ENCODE measurements at places on chromosomes 16 and 17.
A peak's percentile ranks its signal among the peaks of the same experiment; 100 is the strongest.

DNA sequence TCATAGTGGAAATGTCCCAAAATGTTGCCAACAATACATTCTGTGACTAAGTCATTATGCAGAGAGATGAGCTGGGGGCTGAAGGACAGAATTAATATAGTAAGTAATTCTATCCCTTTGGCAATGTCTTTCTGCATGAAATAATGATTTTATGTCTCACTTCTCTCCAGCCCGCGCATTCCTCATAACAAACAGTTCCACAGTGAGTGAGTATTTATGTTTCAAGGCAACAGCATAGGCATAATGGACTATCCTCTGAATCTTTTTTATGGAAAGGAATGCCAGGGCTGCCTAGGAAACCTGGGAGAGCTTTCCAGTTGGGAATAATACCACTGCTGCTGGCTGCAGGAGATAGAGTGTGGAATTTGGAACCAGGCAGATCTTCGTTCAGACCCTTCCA lies 477.7 kb downstream of the HS3ST4 start:
- DNase-seq = no peak

DNA sequence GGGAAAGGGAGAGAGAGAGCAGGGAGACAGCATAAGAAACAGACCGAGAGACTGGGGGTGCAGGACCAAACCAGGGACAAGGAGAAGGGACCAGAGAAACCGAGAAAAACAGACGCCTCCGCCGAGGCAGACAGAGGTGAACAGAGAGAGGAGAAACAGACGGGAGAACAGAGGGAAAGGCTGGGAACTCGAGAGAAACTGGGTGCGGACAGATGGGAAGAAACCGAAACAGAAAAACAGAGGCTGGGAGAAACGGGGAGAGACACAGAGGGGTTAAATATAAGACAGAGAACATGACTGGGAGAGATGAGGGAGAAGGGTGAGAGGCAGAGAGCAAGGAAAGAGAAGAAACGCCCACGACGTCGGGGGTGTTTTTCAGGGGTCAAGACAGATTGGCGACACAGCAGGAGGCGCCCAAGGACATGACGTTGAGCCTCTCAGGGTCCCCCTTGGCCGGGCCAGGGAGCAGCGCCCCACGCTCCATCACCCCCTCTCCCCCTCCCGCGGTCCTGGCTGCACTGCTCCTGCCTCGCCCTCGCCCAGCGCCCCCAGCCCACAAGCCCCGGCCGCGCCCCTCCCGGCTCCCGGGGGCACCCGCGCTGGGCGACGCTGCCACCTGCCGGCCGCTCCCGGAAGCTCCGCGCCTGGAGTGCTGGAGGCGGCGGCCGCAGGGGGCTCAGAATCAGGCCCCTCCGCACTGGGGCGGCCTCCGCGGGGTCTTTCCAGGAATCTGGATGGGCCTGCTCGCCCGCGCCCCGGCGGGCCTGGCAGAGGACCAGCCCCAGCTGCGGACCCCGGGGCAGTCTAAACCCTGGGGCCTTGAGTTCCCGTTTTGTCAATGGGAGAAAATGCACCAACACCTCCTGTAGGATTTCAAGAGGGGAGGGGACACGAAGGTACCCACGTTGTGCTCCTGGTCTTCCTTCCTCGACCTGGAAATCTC lies 1.3 kb upstream of the TMEM92 start:
- peak; percentile 52 for DNase-seq

- no peak for DNase-seq
Observed at GRCh38 chr16:56022818-56023217, 147.6 kb upstream of the CES5A start.

DNA sequence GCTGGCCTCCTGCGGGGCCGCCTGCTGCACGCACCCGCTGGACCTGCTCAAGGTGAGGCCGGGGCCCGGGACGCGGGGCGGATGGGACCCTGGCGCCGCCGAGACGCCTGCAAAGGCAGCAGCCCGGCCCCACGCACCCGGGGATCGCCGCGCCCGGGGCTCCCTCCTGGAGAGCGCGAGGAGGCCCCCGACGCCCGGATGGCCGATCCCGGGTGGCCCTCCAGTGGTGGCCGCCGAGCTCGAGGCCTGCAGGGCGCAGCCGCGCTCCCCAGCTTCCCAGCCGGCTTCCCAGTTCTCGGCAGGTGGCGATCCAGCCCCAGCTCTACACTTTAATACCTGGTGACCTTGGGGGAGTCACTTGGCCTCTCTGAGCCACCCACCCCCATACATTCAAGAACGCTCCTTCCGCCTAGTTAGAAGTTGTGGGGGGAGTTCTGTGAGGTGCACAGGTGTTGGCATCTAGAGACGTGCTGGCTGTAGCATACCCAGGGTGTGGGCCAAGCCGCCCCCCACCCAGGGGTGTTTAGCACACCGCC lies 452 bp downstream of the SLC25A10 start:
- DNase-seq = no peak

DNA sequence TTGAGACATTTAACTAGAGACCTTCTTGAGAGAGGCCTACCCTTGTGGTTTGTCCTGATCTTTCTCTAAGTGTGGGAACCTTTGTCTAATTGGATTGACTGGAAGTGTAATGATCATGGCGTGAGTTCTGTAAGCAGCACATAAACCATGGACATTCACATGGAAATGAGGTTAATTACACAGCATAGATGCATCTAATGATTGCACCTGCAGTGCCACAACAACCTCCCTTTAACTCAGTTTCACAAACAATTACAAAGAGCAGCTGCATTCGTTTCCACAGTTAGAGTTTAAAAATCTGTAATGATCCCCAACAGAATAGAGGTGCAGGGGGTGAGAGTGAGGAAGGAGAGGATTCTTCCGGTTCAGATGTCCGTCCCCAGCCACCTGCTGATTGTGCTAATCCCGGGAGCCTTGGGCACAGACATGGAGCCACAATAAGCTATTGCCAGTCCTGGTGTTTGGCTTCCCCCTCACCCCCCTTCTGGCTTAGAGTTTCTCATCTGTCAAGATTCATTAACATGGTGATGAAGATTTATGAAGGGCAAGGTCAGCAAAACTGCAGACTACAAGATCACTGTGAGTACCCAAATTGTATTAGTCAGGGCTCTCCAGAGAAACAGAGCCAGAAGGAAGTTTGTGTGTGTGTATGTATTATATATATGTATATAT lies 659.2 kb upstream of the SOX9 start:
- DNase-seq = no peak

DNA sequence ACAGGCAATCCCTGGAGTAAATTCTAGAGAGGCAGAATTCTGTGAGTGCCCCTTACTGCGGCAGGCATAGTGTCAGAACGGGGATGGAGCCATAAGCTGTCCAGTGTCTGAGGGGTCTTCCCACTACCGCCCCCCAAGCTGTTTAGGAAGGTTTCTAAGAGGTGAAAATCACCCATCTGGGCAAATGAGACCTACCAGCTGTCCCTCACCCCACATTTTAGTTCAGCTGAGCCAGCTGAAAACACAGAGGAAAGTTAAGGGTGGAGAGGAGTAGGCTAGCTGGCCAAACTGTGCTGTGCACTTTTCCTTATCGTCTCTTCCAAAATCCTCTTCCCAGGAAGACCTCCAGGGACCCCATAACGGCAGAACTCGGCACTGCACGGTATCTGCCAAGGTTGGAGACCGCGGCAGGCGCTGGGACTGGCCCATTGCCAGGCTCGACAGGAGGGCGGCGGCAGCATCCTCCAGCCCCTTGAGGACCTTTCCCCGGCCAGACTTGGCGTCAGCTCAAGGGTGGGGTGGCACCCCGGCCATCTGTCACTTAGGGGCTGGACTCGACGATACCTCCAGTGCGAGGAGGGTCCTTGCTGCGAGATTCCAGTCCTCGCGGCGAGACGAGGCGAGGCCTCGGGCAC lies 955 bp downstream of the ACLY start:
- DNase-seq = no peak

DNA sequence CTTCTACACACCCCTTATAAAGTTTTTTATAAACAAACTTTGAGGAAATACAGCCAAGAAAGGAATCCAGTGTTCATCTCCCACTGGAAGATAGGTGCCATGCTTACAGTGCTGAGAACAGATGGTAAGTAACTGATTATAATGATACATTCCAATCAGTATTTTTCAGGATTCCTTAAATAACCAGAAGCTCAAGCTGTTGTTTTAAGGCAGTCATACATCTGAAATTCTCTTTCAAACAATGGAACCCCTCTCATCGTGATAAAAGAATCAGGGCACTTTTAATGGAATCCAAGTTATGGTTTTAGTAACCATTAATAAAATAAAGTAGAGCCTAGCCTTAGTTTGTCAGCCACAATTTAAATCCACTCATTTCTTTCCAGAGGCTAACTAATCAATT lies 56.1 kb upstream of the STAC2 start:
- no peak for DNase-seq

GRCh38 chr17:81513372-81513752 lies 763 bp upstream of the ACTG1 start:
- DNase-seq = peak; percentile 54

GRCh38 chr17:66378296-66378695 lies 75.9 kb downstream of the PRKCA start:
- no peak for DNase-seq

- DNase-seq = no peak
Observed at GRCh38 chr17:67435122-67435521, 58.0 kb downstream of the PITPNC1 start.

GRCh38 chr17:64538508-64539130 lies 31.8 kb downstream of the CEP95 start:
- no peak for DNase-seq

DNA sequence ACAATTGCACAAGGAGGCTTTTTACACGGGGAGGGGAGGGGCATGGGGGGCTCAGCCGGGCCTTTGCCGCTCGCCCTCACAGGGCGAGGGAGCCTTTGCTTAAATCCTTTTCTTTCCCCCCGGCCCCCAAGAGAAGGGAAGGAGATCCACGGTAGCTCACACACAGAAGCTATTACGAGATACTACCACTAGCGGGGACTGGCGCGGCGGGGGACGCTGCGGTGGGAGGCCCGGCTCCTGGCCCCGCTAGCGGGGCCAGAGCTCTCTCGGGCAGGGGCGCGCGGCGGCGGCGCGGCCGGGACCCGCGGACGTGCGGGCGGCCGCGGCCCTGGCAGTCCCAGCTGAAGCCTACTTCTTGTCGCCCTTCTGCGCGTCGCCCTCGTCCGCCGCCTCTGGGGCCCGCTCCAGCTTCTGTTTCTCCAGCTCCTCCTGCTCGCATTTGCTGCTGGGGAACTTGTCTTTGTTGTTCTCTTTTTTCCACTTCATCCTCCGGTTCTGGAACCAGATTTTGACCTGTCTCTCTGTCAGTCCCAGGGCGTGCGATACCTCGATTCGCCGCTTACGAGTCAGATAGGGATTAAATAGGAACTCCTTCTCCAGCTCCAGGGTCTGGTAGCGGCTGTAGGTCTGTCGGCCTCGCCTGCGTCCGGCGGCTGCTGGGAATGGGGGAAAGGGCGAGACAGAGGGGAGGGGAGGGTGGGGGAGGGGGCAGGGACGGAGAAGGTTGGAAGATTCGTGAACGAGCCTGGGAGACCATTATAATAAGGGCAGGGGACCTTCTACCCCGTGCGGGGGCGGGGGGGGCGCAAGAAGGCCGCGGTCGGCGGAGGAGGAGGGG lies 2.0 kb downstream of the HOXB8 start:
- DNase-seq = no peak

GRCh38 chr16:4217204-4218131 lies 24.4 kb downstream of the SRL start:
- DNase-seq = no peak

- no peak for DNase-seq
Observed at GRCh38 chr17:50629902-50630301, 4.8 kb upstream of the ABCC3 start.

DNA sequence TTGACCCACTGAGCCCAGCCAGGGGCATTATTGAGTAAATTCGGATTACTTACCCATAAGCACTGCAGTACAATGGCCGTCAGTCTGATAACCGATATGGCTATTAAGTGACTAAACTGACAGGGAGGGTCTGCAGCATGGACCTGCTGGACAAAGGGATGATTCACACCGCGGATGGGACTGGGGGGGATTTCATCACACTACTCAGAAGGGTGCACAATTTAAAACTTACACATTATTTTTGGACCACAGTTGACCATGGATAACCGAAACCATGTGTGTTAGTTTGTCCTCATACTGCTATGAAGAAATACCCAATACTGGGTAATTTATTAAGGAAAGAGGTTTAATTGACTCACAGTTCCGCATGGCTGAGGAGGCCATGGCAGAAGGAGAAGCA lies 106.5 kb downstream of the ABCC6 start:
- peak; percentile 82 for DNase-seq

GRCh38 chr17:63991611-63992010 lies 6.5 kb upstream of the PRR29 start:
- DNase-seq = no peak

DNA sequence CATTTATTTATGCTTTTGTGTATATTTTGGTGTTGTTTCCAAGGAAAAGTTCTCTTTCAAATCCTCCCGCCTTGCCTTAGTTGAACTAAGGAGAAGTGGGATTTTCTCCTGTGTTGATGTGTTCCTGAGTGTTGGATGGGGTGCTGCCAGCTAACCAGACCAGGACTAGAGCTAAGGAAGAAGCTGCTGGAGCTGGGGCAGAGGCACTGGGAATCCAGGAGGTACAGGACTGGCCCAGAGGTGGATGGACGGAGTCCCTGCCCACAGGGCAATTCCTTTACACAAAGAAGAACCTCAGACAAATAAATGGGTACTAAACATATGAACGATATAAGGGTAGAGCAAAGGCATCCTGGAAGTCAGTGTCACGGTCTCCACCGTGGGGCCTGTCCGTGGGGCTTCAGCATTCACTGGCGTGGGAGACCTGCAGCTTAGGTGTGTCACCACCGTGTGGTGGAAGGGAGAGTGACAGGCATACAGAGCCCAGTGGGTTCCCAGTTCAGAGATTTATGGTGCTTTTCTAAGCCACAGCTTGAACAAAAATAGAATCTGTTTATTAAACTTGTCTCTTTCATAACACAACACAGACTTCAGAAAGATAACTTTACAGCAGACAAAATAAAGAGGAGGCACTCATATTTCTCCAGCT lies 270.7 kb downstream of the NTN1 start:
- DNase-seq = peak; percentile 43

DNA sequence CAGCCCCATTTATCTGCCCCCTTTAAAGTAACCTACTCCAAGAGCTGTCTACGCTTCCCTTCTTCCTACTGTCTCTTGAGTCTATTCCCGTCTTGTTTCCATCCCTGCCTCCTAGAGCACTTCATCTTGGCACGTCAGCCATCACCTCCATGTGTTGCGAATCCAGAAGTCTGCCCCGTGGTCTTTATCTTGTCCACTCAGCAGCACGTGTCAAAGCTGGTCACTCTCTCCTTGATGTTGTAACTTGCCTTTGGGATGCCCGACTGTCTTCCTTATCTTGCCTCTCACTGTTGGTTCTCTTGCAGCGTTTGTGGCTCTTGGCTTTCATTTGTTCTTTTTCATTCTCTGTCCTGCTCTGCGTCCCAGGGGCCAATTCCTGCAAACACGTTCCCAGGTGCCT lies 99.4 kb downstream of the PLCG2 start:
- no peak for DNase-seq
